IPS DF 6.9 (cell line): ENCODE measurements at places on chromosomes 16 and 17.

- no peak for DNase-seq
These were observed 32.5 kb downstream of the DGKE start for GRCh38 chr17:56866496-56866895.

DNA sequence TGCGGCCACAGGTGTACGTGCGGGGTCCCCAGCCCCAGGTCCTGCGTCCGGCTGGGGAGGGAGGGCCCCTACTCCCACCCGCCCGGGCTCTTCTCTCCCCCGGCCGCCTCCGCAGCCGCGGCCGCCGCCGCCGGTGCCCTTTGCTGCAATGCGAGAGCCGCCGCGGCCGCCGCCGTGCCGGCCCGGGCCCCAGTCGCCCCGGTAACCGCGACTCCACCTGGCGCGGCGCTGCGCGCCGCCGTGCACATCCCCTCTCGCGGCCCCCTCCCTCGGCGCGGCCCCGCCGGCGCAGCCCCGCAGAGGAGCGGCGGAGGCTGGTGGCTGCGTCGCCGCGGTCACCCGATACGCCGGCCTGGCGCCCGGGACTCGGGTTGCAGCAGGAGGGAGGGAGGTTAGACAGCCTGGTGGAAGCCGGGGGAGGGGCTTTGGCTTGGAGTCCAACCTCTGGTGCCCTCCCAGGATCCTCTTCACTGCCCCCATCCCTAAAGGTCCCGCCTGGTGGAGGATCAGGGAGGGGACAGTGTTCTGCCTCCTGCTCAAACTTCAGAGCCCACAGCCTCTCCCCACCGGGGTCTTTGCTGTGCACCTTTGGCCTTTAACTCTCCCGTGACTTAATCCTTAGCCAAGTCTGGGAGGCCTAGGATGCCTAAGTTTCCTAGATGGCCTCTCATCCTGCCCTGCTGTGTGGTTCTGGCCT, 32.9 kb downstream of the SRCIN1 start:
- DNase-seq: no peak

GRCh38 chr16:80285104-80285503, 255.7 kb upstream of the DYNLRB2 start:
- DNase-seq: no peak

DNA sequence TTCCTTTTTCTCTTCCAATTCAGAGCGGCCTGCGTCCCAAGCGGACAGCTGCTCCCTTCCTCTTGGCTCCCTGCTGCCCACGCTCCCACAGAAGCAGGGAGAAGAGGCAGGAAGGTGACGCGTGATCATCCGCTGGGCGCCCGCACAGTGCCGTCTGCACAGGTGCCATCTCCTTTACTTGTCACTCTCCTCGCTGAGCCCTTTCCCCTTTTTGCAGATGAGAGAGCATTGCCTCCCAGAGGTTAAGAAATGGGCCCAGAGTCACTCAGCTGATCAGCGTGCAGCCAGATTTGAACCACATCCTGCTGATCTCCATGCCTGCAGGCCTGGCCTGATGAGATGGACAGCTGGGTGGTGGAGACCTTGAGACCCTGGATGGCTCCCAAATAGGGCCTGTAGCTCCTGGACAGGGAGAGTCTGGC, 299.8 kb downstream of the SEC14L1 start:
- no peak for DNase-seq

- no peak for DNase-seq
These were observed 53.8 kb upstream of the TAC4 start for GRCh38 chr17:49901460-49902331.

GRCh38 chr16:86025706-86026105, 126.7 kb downstream of the IRF8 start:
- no peak for DNase-seq

- no peak for DNase-seq
These were observed 10.3 kb downstream of the PHB1 start for GRCh38 chr17:49404361-49404760.

GRCh38 chr17:45320349-45320930, 3.6 kb upstream of the MAP3K14 start:
- DNase-seq: no peak

GRCh38 chr16:46843898-46844642, 13.1 kb upstream of the C16orf87 start:
- no peak for DNase-seq

DNA sequence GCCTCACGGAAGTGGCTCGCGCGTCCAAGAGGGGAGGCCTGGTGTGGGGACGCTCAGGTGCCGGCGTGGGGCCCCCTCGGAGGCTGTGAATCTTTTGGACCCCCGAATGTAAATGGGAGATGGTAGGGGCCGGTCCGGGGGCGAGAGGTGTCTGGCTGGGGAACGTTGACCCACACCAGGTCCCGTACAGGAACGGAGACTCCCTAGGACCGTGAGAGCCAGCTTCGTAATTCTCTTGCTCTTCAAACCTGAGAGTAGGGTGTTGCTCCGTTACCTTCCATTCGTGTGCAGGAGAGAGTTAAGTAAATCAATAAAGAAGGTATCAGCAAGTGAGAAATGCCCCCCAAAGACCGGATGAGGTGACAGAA, 481 bp downstream of the LYRM1 start:
- no peak for DNase-seq

GRCh38 chr17:50696365-50696879, 11.3 kb downstream of the ANKRD40 start:
- no peak for DNase-seq

GRCh38 chr17:507441-507840, 154.8 kb upstream of the RPH3AL start:
- no peak for DNase-seq

GRCh38 chr16:68475071-68475470, 26.8 kb upstream of the SMPD3 start:
- no peak for DNase-seq

GRCh38 chr17:76336756-76337412, 16.8 kb downstream of the PRPSAP1 start:
- no peak for DNase-seq

- DNase-seq: no peak
These were observed 33.6 kb downstream of the SEC14L5 start for GRCh38 chr16:4991754-4992153.

- no peak for DNase-seq
These were observed 260.4 kb downstream of the CEP112 start for GRCh38 chr17:65931246-65932149.

DNA sequence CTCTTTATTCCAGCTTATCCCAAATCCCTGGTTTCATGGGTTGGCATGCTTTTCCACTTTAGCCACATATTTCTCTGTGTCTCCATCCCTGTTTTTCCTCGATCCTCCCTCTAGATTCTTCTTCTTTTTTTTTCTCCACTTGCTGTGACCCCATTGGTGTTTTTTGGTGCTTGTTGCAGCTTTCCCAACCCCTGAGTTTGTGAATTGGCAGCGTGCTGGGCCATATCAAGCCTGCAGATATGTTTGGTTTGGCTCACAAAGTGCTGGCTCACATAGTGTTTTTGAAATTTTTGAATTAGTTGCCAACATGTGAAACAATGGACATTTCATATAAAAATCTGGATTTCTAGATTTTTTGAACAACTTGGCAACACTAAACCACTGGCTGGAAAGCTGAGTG, 8.8 kb downstream of the GPR139 start:
- no peak for DNase-seq

DNA sequence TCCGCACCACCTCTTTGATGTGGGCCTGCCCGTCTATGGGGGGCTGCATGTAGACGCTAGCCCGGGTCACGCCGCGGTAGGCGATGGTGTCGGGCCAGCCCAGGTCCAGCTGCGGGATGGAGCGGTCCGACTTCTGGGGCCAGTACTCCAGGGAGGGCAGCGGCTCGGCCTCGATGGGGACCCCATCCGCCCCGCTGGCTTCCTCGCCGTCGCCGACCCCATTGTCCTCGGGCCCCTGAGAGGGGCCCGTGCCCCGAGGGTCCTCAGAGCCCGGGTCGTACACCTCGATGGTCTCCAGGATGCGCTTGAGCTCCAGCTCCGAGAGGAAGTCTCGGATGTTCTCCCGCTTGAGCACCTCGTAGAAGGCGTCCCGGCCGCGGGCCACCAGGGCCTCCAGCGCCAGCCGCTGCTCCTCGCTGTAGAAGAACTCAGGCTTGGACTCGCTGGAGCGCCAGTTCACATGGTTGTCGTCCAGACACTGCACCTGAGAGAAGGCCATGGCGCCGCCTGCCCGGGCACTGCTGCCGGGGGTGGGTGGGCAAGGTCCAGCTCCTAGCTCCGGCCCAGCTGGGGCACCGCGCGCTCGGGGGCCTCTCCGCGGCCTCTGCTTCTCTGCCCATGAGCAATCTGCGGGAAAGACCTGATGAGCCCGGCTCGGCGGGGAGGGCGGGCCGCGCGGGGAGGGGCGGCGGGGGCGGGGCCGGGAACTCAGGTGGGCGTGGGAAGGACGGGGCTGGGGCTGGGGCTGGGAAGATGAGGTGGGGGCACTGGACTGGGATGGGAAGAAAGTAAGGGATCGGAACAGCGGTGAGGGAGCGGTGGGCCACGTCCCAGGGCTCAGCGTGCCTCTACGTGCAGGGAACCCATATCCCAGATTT, 782 bp downstream of the FAM83G start:
- no peak for DNase-seq

DNA sequence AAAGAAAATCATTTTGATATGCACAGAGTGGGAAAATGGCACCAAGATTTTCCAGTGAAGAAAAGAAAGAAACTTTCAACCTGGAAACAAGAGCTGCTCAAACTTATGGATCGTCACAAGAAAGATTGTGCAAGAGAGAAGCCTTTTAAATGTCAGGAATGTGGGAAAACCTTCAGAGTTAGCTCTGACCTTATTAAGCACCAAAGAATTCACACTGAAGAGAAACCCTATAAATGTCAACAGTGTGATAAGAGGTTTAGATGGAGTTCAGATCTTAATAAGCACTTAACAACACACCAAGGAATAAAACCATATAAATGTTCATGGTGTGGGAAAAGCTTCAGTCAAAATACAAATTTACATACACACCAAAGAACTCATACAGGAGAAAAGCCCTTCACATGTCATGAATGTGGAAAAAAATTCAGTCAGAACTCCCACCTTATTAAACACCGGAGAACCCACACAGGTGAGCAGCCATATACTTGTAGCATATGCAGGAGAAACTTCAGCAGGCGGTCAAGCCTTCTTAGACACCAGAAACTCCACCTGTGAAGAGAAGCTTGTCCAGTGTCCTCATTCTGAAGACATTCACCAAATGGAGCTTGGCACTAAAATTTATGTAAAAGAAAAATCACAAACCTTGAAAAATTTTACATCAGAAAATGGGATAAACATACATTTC, 12.2 kb downstream of the ZNF75A start:
- DNase-seq: no peak

DNA sequence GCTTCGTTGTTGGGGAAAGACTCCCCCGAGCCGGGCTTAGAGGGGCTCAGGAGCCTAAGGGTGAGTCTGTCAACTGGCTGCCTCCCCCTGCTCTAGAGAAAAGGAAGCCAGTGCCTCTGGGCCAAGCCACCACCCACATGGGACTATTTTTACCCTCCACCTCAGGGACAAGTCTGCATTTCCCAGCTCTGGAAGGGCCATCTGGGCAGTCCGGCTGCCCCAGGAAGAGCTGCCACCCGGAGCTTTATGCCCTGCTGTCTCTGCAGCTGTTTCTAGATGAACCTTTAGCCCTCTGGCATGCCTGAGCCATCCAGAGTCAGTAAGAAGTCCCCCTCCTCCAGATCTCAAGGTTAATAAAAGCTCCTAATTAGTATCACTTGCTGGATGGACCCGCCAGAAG, 5.3 kb upstream of the RPRML start:
- no peak for DNase-seq

- DNase-seq: peak; percentile 81
These were observed at the start of the genes KCTD19 and LRRC36 for GRCh38 chr16:67326472-67327309. Gene KCTD19, minus strand, starts transcription at chr16:67326741. Its CDS starts 34 bp downstream, at chr16:67326707. Gene LRRC36, plus strand, starts transcription at chr16:67326815. Its CDS starts 48 bp downstream, at chr16:67326863.

GRCh38 chr16:79393127-79393526, 207.4 kb downstream of the MAF start:
- no peak for DNase-seq
